ENCODE measurements at places on chromosomes 6 and 20.

- no peak for DNase-seq
Measured at GRCh38 chr6:90819483-90819882, 232.6 kb upstream of the MAP3K7 start.

GRCh38 chr6:115270953-115271352, 789.7 kb downstream of the FRK start:
- no peak for DNase-seq

GRCh38 chr6:87879132-87879861, 168.3 kb upstream of the SPACA1 start:
- no peak for DNase-seq

DNA sequence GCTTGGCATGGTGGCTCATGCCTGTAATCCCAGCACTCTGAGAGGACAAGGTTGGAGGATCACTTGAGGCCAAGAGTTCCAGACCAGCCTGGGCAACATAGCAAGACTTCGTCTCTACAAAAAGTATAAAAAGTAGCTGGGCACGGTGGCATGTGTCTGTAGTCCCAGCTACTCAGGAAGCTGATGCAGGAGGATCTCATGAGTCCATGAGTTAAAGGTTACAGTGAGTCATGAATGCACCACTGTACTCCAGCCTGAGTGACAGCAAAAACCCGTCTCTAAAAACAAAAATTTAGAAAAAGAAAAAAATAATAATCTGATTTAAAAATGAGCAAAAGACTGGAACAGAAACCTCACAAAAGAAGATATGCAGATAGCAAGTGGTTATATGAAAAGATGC, 279.7 kb downstream of the RNGTT start:
- no peak for DNase-seq
